ENCODE measurements at places on chromosomes 12 and 14. TPM values are rescaled to one million over a fixed set of nuclear protein-coding genes. Genes with fewer than 3 reads are reported as not detected.

The DNAH10 gene
- under 0.01 TPM for total RNA-seq

The ADCK1 gene
- total RNA-seq, result 4.9 TPM

The GPRC5D gene
- not detected for total RNA-seq

The RFLNA gene
- total RNA-seq, result 0.34 TPM

All from bronchus fibroblast of lung (primary cell).